NCI-H1417 treated with DMSO at 0.1 percent for 48 hours (cell line): ENCODE measurements at places on chromosomes 5 and 9.

DNA sequence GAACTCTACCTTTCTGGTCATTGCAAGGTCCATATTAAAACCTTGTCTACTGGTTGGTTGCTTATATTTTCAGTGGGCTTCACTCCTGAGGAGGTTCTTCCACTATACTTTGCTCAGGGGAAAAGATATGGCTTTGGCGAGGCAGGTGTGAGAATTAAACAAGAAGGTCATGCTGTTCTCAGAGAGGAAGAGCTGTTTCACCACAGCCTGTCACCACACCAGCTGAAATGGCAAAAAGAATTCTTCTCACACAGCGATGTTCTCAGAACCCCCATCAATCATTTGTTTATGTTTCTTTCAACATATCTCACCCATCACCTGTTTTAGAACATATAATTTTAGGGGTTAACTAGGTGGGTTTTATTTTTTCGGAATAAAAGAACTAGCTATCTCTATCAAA is 38.6 kb downstream of the CAPSL start:
- no peak for DNase-seq

DNA sequence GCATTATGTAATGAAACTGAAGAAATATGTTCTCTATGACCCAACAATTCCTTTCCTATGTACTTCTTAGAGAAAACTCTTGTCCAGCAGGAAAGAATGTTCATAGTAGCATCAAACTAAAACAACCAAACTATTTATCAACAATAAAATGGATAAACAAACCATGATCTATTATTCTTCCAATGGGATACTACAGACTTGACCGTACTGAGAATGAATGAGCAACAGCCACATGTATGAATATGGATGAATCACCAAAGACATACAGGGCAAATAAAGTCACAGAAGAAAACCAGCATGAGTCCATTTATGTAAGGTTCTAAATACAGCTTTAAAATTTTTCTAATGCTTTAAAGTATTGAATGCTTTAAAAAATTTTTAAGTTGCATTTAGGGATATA is 73.6 kb upstream of the SUSD1 start:
- DNase-seq, result no peak

- no peak for DNase-seq
These were observed 50.4 kb downstream of the ACO1 start for GRCh38 chr9:32434892-32435291.

DNA sequence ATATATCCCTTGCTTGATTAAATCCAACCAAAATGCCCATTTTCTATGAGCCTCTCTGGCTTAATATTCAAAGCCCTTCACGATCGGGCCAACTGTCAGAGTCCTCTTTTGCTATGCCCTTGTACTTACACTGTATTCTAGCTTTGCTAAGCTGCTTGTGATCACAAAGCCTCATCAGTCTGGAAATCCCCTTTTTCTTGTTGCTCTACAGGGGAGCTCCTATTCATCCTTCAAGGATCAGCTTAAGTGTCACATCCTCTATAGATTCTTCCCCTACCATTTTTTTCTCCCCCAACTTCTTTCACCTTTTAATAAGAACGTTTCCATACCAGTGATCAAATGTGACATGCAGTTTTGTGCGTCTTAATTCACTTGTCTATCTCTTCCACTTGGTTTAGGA is 450.4 kb upstream of the CHD1 start:
- no peak for DNase-seq

- DNase-seq, result no peak
These were observed 88.4 kb downstream of the CCDC171 start for GRCh38 chr9:15641291-15641690.

DNA sequence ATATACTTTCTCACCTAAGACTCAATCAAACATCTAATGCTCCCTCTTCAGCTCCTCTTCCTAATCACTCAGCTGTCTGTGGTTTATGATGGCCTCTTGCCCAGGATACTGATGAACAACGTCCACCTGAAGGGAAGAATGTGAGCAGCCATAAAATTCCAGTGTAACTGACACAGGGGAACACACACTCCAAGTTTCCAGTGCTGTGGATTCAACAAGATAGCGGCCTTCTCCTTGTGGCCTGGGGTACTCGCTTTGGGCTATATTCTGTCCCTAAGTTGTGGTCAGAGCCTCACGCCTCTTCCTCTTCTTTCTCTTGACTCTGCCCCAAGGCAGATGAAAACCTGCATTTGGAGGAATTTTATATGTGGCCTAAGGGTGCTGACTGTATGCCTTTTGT is 11.7 kb downstream of the B4GALT1 start:
- DNase-seq, result no peak

GRCh38 chr9:18447541-18447940 is 26.4 kb upstream of the ADAMTSL1 start:
- DNase-seq, result no peak

GRCh38 chr5:20556115-20556763 is 568.2 kb upstream of the CDH18 start:
- no peak for DNase-seq

- DNase-seq, result no peak
These were observed 98.6 kb downstream of the OSTF1 start for GRCh38 chr9:75186767-75187380.
